A673 (cell line): ENCODE measurements at places on chromosomes 5 and 9. TPM values are rescaled to one million over a fixed set of nuclear protein-coding genes. Genes with fewer than 3 reads are reported as not detected.

The TNC gene
- 202 and 206 TPM in 2 replicates for total RNA-seq

The SLC22A4 gene
- 0.42 and 0.99 TPM in 2 replicates for total RNA-seq

The TSLP gene
- 0.61 and 1.3 TPM in 2 replicates for total RNA-seq

The SOX30 gene
- not detected in 2 replicates for total RNA-seq

The CER1 gene
- total RNA-seq = 27.7 and 28.8 TPM in 2 replicates

The DTWD2 gene
- total RNA-seq = 7.9 and 12.1 TPM in 2 replicates

The MCTP1 gene
- 18.1 and 25.8 TPM in 2 replicates for total RNA-seq

The CDC20B gene
- total RNA-seq = not detected in 2 replicates

The AK8 gene
- 0.92 TPM in 1 of 2 replicates, not detected in the other for total RNA-seq

The NKD2 gene
- 22.9 and 23.5 TPM in 2 replicates for total RNA-seq

The GARIN3 gene
- total RNA-seq = not detected in 2 replicates

The CENPP gene
- 15.6 and 17.4 TPM in 2 replicates for total RNA-seq

The ANKRD31 gene
- 0.04 and 0.15 TPM in 2 replicates for total RNA-seq

The HAVCR2 gene
- total RNA-seq = 0.13 and 0.19 TPM in 2 replicates

The PHYHD1 gene
- total RNA-seq = 6.3 and 8.0 TPM in 2 replicates

The HMGCS1 gene
- 142 and 162 TPM in 2 replicates for total RNA-seq

The BARX1 gene
- 9.8 and 9.9 TPM in 2 replicates for total RNA-seq

The MEIKIN gene
- not detected in 2 replicates for total RNA-seq

The LRRC70 gene
- total RNA-seq = 1.8 and 2.0 TPM in 2 replicates
